Activated T-helper 17 cell treated with anti-CD3 and anti-CD28 coated beads, Interleukin-2, amount 50 U/mL, for 72 hours (primary cell): ENCODE measurements at places on chromosomes 6 and 20.

GRCh38 chr6:170371080-170371479 lies 64.5 kb downstream of the FAM120B start:
- peak; percentile 38 for ATAC-seq

- ATAC-seq: no peak
These were observed 55.4 kb upstream of the TMX4 start for GRCh38 chr20:8074931-8075330.

GRCh38 chr20:35007891-35008290 lies 52.2 kb downstream of the MYH7B start:
- ATAC-seq: no peak

DNA sequence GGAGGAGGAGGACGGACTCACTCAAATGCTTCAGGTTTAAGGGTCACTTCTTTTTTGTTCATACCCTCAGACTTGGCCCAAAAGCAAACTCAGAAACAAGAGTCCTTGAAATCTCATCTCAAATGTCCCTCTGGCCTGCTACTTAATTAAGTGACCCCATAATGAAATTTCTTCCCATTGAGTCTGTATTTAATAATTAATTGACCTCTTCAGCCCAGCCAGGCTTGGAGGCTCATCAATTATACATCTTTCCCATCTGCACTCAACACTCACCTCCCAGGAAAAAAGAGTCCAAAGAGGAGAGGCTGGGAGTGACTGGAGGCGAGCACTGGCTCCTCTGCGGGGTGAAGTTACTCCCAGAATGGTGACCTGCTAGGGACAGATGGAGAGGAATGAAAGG lies 90.5 kb upstream of the EYA2 start:
- no peak for ATAC-seq

- ATAC-seq: no peak
These were observed 13.0 kb downstream of the TMEM181 start for GRCh38 chr6:158572653-158573541.

DNA sequence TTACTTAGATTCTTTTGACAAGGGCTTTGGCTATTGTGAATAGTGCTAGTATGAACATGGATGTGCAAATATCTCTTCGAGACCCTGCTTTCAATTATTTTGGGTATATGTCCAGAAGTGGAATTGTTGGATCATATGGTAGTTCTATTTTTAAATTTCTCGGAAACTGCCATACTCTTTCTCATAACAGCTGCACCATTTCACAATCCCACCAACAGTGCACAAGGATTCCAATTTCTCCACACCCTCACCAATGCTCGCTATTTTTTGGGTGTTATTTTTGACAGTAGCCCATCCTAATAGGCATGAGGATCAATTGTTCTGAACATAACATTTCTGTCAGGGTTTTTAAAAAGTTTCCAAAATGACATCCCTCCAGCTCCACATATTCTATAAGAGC lies 69.2 kb upstream of the ESR1 start:
- ATAC-seq: no peak

DNA sequence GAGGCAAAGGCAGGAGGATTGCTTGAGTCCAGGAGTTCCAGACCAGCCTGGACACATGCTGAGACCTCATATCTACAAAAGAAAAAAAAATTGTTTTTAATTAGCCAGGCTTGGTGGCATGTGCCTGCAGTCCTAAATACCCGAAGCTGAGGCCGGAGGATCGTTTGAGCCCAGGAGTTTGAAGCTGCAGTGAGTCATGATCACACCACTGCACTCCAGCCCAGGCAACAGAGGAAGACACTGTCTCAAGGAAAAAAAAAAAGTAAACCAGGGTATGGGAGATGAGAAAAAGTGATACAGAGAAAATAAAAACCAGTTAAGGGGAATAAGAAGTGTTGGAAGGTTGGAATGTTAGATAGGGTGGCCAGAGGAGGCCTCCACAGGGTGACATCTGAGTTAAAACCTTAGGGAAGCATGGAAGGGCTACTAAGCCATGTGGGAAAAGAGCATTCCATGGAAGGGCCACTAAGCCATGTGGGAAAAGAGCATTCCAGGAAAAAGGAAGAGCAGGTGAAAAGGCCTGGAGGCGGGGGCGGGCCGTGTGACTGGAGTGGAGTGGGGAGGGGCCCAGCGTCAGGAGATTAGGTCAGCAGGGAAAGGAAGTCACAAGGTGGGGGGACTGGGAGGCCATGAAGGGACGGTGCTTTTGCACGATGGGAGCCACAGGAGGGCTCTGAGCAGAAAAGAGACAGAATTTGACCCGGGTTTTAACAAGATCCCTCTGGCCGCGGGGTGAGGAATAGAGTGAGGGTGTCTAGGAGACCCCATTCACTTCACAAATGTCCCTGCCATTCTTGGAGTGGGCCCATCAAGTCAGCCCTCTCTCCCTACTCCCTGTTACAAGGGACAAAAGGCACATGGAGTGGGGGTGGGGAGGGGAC lies 18.3 kb downstream of the CPNE5 start:
- no peak for ATAC-seq

DNA sequence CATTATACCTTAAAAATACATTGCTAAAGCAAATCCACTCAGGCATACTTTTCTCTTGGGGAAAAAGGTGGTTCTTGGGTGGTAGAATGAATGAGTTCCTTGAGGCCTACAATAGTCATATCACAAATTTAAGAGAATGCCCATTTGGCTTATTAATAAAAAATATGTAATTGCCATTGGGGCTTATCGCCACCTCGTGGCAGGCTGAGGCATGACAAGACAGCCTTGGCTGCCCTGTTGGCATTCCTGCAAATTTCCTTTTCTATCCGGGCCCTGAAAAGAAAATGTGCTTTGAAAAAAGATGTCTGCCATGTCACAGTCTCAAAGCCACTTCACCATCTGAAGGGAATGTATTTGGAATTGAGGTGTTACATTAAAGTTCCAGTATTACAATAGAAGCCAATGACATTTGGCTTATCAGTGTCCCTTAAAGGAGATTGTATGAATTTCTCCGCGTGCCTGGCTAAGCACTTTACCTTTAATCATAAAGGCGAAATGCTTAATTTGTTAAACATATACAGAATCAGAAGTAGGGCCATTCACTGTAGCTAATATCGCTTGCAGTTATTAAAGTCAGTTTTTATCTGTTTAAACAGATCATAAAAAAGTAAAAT lies 188.3 kb upstream of the ZFP64 start:
- no peak for ATAC-seq

- no peak for ATAC-seq
These were observed 11.7 kb downstream of the VNN2 start for GRCh38 chr6:132746048-132746447.

GRCh38 chr20:64057628-64058498 lies 5.1 kb upstream of the TCEA2 start:
- peak; percentile 79 for ATAC-seq

GRCh38 chr6:125962900-125963497 lies 6.4 kb downstream of the HINT3 start:
- ATAC-seq: no peak

- no peak for ATAC-seq
These were observed 143.5 kb upstream of the SUPT3H start for GRCh38 chr6:45521226-45521625.

GRCh38 chr20:33516882-33517281 lies 27.0 kb downstream of the CBFA2T2 start:
- no peak for ATAC-seq

GRCh38 chr20:45115829-45116228 lies 855 bp upstream of the WFDC5 start:
- ATAC-seq: peak; percentile 92
